ENCODE measurements at places on chromosomes 16 and 17.

GRCh38 chr16:19936441-19936840 lies 51.8 kb upstream of the GPRC5B start:
- no peak for DNase-seq

DNA sequence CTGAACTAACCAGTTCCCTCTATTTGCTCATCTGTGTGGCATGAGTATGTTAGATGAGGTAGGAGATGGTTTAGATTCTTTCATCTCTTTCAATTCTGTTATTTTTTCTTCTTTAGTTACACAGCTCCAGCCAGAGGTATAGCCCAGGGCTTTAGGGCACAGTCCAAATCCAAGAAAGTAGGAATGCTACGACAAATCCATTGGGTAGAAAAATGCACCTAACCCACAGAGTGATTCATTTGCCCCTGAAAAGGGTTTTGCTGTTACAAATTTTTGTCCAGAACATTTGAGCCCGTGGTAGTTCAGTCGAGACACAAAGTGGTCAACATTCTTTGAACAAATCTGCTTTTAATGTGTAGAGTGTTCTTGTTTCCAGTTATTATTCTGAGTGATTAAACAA lies 250.7 kb downstream of the HS3ST3A1 start:
- DNase-seq: no peak

DNA sequence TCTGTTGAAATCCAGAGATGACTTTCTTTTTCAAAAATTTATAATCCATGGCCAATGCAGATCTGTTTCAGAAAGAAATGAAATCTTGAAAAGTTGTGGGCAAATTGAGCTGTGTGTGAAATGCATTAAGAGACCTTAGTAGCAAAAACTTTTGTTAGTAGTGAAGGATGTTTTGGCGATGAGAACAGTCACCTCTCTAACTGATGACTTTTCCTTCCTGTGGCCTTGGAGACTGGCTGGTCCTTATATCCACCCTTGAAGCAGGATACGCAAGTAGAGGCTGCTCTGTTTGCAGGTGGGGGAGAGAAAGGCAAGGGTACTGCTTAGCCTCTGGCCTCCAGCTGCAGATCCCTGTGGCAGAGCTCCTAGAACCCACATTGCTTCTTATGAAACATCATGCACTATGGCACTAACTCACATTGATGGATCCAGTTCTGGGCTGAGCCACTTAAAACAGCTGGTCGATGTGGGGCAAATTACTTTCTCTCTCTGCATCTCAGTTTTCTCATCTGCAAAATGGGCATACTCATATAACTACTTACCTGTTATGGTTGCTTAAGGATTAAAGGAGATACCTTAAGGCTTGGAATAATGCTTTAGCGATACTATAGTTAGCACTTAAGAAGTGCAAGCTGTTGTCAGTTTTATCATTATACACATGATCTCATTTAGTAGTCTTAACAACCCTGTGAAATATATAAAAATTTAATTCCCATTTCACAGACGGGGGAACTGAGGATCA lies 89.3 kb downstream of the SDR42E1 start:
- DNase-seq: no peak

DNA sequence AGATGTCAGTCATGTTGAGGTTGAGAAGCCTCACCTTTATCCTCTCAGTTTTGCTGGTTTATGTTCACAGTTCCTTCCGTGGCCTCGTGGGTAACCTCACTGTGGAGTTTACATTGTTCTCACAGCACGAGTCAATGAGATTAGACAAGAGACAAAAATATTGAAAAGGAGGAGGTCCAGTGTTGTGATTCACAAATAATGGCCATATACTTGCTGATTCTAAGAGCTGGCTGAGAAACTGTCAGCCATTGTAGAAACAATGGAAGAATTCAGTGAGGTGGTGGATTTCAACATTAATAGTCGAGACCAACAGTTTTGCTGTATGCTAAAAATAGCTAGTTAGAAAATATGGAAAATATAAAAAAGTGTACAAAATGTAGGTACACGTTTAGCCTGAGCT lies 176.4 kb upstream of the WSCD1 start:
- no peak for DNase-seq

DNA sequence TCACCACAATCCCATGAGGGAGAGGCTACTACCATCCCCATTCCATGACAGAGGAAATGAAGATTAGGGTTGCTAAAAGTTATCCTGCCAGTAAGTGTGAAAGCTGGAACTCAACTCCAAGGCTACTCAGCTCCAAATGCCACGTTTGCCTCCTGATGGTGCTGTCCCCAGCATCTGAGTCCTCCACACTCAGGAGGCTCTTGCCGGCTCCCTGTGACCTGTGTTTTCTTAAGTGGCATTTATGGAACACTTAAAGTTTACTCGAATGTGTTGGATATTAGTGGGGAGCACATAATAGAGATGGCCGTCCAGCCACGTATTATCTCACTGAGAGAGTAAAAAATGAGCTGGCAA lies 267.9 kb downstream of the CBLN1 start:
- no peak for DNase-seq

DNA sequence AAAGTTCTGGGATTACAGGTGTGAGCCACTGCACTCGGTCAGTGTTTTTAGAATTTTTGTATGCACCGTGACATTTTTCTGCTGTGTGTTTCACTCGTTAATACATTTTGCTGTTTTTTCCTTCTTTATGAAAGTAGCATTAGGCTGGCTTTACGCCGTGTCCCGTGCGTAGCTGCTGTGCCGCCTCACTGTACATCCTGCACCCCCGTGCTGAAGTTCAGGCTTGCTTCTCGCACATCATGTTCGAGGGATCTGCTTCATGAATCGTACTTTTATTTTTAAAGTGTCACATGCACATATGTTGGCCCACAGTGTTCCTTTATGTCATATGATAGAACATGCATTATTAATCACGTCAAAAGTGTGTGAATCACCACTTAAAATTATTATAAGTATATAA lies 84.4 kb upstream of the ZNF750 start:
- no peak for DNase-seq

GRCh38 chr17:41619036-41619926 lies 5.1 kb downstream of the KRT17 start:
- DNase-seq: no peak

DNA sequence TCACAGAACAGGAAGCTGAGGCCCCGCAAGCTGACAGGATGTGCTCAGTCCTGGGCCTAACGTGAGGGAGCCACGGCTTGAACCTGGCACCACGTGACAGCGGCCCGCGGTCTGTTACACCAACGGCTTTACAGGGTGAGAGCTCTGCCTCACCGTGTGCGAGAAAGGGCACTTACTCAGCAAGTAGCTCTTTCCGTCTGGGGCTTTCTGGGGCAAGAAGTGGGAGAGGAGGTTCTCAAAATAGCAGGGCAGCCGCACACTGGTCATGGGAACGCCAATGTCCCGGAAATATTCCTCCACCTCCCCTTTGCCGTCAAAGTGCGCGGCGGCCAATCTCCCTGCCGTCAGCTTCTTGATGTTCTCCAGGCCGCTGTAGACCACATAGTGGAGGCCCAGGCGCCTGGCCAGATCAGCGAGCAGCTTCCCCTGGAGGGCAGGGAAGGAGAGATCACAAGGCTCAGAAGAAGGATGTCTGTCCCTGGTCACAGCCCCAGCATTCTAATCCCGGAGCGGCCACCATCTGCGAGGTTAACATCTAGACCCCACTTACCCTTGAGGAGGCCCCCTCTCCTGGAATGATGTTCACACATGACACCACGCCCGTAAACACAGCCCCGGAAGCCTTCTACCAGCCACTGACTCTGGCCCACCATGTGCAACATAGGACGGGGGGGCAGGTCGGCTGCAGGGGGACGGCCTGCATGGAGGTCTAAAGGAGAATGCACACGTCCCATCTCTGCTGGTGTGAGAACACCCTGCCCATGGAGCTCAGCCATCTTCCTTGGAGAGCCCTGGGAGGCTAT lies 8.2 kb downstream of the NMRAL1 start:
- no peak for DNase-seq

DNA sequence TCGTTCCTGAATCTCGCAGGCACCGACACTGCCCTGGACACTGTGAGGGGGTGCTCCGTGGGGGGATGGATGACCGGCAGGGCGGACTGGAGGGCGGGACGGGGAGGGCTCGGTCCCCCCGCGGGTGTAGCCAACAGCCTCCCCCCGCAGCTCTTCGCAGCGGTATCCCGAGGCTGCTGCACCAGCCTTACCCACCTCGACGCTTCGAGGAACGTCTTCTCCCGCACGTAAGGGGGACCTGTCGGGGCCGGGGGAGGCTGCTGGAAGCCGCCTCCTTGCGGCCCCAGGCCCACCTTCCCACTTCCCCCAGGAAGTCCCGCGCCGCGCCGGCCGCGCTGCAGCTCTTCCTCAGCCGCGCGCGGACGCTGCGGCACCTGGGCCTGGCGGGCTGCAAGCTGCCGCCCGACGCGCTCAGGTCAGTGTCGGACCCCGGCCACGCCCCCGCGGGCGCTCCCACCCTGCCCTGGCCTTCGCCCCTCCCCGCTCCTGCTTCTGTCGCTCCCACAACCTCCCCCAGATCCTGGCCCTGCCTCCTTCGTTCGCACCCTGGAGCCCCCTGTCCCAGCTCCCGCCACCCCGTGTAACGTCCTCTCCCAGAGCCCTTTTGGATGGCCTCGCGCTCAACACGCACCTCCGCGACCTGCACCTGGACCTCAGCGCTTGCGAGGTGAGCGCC lies 3.3 kb downstream of the CARMIL2 start:
- DNase-seq: no peak

- no peak for DNase-seq
Measured at GRCh38 chr16:89455178-89455577, 35.2 kb downstream of the ANKRD11 start.

DNA sequence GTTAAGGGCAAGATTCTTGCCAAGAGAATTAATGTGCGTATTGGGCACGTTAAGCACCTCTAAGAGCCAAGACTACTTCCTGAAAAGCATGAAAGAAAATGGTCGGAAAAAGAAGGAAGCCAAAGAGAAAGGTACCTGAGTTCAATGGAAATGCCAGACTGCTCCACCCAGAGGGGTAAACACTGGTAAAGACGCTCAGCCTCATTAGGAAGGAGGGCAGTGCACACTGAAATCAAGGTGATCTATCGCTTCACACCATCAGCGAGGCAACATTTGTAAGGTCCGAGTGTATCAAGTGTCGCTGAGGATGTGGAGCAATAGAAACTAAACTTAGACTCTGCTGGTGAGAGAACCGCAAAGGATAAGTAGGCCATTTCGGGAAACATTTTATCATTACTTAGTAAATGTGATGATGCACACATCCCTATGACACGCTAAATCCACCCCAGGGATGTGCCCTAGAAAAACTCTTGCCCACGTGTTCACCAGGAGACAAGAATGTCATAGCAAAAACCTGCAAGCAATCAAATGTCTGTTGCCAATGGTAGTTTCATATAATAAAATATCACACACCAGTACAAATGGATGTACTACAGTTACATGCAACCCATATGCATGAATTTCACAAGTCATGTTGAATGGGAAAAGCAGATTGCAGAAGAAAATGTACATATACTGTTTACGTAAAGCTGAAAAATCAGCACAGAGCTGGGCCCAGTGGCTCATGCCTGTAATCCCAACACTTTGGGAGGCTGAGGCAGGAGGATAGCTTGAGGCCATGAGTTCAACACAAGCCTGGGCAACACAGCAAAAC lies 23.6 kb downstream of the CNTROB start:
- no peak for DNase-seq

DNA sequence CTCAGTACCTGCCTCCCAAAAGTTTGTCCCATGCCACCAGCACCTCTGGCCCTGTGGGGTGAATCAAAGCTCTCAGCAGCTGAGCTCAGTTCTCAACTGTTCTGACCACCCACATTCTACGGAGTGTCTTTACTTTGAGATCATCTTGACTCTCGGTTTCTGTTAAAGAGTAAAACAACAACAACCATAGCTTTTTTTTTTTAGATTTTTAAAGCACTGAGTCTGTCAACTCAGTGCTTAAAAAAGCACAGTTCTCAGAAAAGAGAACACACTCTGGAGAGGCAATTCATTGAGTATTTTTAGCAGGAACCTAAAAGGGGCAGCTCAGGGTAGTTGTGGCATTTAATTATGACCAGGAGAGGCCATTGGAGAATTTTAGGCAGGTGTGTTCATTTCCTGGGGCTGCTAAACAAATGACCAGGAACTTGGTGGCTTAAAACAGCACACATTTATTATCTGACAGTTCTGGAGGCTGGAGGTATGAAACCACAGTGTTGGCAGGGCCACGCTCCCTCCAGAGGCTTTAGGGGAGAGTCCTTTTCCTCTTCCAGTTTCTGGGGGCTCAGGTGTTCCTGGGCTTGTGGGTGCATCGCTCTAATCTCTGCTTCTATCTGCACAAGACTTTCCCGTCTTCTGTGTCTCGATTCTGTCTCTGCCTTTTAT lies 6.7 kb upstream of the WFIKKN2 start:
- no peak for DNase-seq

- peak; percentile 75 for DNase-seq
Measured at GRCh38 chr17:29855686-29856085, 74.3 kb downstream of the SSH2 start.

GRCh38 chr17:43570518-43570928 lies 24.4 kb upstream of the ETV4 start:
- DNase-seq: peak; percentile 46

- peak; percentile 24 for DNase-seq
Measured at GRCh38 chr16:30557707-30557956, 542 bp downstream of the ZNF764 start.

DNA sequence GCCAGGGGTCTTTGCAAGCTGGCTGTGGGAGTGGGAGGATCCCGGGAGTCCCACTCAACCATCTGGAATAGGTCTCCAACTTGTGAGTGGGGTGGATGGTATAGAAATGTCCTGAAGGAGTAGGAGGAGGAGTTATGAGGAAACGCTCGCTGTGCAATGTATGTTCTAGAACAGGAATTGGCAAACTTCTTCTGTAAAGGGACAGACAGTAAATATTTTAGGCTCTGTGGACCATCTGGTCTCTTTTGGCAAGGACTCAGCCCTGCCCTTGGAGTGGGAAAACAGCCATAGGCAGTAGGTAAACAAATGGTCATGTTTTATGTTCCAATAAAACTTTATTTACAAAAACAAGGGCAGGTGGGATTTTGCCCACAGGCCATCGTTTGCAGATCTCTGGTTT lies 149.2 kb downstream of the NPIPB5 start:
- no peak for DNase-seq

DNA sequence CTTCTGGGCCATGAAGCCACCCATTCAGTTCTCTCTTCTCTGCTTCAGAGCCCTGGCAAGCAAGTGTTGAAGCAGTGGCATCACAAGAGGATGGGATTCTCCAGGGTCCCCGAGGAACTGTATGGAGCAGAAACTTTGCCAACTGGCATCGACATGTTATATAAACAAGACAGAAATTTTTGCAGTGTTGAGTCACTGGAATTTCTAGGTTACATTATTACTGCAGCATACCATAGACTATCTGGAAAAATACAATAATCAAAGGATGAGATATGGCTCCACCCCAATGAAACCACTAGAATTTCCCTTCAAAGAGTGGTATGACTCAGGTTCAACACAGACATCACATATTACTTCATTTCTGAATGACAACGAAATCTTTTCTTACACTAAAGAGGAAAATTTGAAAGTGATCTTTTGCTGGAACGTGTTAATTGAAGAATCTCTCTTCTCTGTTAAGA lies 343.0 kb upstream of the DYNLRB2 start:
- DNase-seq: peak; percentile 71

- DNase-seq: no peak
Measured at GRCh38 chr17:61087024-61087423, 312.6 kb upstream of the TBX2 start.

GRCh38 chr17:48930435-48930873 lies 14.2 kb downstream of the SNF8 start:
- DNase-seq: no peak
